NCI-H510A treated with DMSO at 0.1 percent for 48 hours (cell line): ENCODE measurements at places on chromosomes 4 and X.

DNA sequence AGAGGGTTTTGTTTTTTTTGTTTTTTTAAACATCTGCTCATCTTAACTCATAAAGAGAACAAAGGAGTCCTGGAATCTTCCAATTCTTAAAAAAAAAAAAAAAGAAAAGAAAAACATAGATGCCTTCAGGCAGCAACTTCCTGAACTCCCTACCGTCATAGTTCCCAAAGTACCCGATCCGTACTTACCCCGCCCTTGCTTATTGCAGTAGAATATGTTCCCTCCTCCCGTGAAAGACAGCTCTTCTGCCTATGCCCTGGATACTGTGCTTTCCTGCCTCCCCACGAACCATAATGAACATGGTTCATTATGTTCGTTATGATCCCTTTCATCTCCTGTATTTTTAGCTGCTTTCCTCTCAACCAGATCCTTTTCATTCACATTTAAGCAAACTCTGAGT is 40.3 kb downstream of the KLHL5 start:
- no peak for DNase-seq

DNA sequence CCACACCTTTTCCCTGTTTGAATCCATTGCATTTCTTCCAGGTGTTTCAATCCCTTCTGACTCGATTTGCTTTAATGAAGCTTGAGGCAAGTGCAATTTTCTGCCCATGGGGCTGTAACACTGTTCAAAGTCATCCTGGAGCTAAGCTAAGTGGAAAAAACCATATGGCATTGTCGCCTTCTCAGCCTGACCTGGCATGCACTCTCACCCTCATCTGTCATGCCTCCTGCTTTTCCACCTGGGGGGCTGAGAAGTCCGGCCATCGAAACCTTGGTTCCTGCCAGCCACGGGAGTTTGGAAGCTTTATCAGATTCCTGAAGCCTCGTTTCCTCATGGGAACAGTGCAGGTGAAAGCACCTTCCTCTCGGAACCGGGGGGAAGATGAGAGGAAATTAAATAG is 38.2 kb downstream of the WFS1 start:
- no peak for DNase-seq

DNA sequence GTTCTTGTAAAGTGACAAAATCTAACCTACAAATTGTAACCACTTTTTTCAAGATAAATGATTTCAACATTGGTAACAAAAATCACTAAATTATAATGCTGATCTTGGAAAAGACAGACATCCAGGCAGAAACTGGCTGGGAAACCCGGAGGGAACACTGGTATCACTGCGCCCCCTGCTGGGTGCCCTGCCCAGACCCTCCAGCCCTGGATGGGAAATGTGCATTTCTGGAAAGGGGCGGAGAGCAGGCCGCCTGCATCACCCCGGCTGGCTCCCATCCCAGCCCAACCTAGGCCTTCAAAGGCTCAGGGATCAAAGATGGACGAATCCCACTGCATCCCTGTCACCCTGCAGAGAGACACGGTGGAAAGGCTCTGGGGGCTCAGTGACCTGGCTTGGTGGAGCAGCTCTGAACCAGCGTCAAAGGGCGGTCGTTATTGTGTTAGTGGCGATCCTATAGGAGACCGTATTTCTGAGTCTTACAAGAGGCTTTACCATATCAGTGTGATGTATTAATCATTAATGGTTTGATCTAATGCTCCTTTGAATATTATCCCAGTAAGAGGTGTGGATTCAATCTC is 37.3 kb downstream of the ACOX3 start:
- peak; percentile 31 for DNase-seq

- no peak for DNase-seq
Measured at GRCh38 chrX:136619899-136620505, 28.0 kb upstream of the CD40LG start.

DNA sequence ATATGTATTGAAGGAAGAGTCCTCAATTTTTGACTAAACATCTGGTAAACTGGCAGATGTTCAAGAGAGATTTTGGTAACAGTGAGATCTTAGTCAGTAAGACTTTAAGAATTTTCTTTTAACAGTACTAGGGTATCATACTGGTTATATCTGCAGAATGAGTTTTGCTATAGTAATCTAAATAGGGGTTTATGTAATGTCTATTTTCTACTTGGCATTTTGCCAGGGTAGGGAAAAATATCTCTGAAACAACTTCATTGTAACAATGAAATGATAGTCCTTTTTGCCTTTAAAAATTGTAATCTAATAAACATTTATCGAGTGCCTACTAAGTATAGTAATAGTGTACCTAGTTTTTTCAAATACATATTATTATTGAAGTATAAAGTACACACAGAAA is 32.1 kb downstream of the XK start:
- no peak for DNase-seq

GRCh38 chrX:24276015-24276414 is 37.9 kb downstream of the SUPT20HL2 start:
- DNase-seq: no peak

- no peak for DNase-seq
Measured at GRCh38 chr4:132662456-132662855, 486.6 kb upstream of the PCDH10 start.

DNA sequence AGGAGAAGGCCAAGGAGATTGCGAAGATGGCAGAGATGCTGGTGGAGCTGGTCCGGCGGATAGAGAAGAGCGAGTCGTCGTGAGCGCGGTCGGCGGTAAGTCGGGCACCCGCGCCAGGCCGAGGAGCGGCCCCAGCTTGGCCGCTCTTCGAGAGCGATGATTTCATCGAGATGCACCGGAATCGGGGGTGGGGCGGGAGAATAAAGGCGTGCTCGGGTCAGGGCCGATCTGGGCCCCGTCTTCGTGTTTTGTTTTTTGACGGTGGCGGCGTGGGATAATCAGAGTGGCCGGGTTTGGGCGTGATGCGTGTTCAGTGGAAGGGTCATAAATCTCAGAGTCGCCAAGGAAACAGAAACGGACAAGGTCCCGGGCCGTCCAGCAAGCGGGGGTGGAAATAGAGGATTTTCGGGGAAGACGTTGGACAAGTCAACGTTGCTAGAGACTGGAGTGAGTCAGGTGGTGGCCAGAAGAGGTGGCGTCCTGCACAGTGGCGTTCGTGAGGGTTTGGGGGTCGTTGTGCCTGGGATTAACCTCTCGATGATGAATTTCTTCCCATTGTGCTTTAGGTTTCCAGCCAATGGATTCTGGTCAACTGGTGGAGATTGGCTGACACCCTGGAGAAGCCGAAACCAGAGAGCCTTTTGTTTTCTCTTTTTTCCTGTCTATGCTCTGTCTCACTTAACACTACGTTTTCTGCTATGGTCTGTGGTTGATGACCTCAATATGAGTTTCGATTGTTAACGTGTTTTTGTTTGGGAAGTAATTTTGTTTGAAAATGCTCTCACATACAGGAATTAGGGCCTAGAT is 882 bp downstream of the MRFAP1 start:
- DNase-seq: no peak

DNA sequence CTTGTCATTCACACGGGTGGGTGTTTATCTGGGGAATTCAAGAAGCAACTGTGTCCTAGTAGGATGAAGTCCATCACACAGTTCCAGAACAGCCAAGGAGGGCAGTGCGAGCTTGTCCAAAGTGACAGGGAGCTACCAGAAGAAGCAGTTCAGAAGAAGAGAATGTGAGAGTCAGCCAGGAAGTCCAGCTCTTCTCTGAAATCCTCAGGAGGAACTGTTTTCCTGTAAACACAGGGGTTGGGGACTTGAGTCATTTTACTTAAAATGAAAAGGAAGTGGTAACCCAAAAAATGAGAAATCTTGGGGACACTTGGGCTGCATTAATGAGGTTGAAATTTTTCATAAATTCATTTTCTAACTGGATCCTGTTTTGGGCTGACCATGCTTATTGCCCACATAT is 8.2 kb upstream of the TLR10 start:
- no peak for DNase-seq

DNA sequence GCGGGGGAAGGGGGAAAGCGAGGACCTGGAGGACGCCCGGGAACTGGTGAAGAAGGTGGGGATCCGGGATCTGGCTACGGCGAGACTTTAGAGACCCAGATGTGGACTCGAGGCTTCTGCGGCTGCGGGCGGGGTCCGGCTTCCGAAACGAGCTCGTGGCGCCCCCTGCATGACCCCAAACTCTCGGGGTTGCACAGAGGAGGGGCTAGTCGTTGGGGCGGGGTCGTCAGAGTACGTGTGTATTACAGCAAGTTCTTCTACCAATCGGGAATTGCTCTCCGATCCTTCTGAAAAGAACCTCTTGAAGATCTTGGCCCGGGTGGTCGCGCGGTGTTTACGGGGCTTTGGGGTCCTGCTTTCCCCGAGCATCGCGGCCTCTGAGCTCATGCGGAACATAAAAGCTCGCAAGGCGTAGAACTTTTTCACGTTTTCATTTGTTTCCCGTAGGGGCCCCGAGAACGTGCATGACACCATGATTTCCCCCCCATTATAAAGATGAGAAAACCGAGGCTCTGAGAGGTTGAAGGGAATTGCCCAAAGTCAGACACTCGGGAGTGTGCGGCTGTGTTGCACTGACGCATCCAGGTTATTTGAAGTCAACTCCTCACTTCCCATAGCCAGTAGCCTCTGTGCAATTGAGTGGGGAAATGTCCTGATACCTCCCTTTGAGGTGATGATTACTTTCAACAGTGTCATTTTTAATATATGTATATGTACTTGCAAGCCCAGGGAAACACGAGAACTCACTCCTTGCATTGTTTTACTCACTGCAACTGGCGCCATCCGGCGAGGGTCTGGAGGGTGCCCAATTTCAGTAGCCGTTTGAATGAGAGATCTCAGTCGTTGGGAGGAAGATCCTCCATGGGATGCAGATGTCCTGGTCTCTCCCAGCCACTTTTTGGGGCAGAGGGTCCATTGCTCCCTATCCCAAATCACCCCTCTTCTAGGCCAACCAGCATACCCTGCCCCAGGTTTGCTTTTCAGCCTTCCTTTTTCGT is at the start of gene BEND4:
TSS of gene BEND4 (minus strand) at position 149 of the 998 bp plus-strand sequence. CDS start 512 bp downstream, outside the sequence.
- no peak for DNase-seq

- no peak for DNase-seq
Measured at GRCh38 chrX:19156186-19156585, 33.9 kb upstream of the ADGRG2 start.

DNA sequence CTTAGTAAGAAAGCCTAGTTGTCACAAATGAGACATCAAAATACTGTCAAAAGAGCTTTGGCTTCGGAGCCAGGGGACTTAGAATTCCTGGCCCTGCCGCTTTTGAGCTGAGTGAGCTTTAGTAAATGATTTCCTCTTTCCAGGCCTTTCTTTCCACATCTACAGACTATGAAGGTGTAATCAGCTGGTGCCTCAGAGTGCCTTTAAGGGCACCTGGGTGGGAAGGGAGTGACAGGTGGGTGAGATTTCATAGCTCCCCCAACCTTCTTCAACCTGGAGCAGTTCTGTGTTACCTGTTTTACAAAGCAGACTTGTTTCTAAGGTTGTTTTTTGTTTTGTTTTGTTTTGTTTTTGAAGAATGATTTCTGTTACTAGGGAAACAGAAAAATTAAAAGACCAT is 154.7 kb upstream of the BOD1L1 start:
- no peak for DNase-seq

DNA sequence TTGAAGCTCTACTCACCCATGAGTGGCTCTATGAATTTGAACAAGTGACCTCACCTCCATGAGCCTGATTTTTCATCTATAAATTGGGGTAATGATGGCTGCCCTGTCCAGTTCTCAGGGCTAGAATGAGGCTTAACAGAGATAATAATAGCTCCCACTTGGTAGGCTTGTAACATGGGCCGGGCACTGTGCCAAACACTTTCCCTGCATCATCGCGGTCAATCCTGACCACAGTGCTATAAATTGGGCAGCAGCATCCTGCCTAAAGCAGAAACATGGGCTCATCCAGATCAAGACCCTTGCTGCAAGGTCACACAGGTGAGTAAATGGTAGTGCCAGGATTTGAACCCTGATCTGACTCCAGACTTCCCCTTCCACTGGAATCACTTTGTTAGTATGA is 12.8 kb downstream of the APLN start:
- DNase-seq: no peak

- no peak for DNase-seq
Measured at GRCh38 chr4:168995537-168996295, 14.3 kb downstream of the CBR4 start.

DNA sequence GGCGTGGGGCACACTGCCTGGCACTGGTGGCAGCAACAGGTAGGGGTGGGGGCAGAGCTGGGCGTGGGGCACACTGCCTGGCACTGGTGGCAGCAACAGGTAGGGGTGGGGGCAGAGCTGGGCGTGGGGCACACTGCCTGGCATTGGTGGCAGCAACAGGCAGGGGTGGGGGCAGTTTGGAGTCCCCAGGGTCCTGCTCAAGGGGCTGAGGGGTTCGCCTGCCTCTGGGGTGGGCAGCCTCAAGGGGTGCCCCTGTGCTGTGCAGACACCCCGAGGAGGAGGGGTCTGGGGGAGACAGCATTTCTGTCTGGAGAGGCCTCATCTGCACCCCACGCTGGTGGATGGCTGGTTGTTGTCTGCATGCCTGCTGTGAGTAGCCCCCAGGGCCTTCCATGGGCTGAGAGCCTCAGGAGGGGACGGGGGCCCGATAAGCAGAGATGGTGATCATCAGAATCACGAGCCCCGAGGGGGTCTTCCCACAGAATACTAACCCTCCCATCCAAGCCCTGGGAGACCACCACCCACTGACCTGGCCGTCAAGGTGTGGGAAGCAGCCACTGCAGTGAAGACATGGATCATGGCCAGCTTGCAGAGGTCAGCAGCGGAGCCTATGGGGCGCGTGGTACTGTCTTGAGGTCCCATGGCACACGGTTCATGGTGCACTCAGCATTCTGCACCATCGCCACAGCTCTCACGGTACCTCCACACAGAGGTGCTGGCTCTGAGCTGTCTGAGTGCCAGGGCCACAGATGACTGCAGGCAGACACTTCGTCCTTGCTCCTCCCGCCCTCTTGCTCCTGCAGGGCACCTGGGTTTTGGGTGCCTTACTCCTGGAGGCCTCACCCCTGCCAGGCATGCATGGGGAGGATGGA is 21.5 kb downstream of the NAT8L start:
- DNase-seq: no peak

GRCh38 chrX:65846974-65847373 is 179.5 kb downstream of the MSN start:
- DNase-seq: no peak

- DNase-seq: peak; percentile 5
Measured at GRCh38 chrX:133249266-133250058, 31.3 kb upstream of the TFDP3 start.

DNA sequence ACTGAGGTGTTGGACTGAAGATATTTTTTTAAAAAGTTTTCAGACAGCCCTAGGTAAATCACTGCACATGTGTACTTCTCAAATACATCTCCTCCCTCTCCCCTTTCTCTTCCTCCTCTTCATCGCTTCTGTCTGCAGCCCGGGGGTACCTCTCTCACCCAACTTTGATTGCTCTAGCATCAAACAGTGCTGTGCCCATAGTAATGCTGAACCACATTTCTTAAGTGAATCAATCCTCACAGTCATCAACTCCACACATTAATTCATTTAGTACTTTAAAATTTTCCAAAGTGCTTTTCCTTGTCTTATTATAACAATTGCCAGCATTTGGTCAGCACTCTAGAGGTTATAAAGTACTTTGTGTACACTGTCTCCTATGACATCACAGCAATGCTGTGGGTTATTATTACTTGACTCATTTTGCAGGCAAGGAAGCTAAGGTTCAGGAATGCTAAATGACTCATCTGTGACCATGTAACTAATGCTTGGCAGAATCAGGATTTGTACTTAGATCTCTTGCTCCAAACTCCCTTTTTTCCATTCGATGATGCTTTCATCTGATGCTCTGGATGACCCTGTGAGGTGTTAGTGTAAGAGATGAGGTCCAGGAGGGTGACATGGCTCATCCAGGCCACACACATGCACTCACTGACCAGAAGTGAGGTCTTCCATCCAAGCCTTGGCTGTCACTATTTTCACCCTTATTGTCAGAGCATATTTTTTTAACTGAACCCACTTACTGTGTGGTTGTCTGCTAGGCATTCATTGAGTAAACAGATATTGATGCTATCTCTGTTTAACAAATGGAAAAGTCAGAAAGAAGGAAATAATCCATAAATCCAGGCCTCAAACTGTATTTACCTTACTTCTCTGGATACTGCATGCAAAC is 58.8 kb downstream of the RHOH start:
- DNase-seq: no peak
